ENCODE measurements at places on chromosomes 1 and 21. TPM values are rescaled to one million over a fixed set of nuclear protein-coding genes. Genes with fewer than 3 reads are reported as not detected.

The INAVA gene
- 7.4 TPM for total RNA-seq

The B3GALT5 gene
- total RNA-seq = 0.64 TPM

The CCDC27 gene
- 0.97 TPM for total RNA-seq

The SPOCD1 gene
- not detected for total RNA-seq

The CFHR2 gene
- total RNA-seq = not detected

The SAMD11 gene
- 4.5 TPM for total RNA-seq

The GFI1 gene
- 2.1 TPM for total RNA-seq

The IL20 gene
- not detected for total RNA-seq

The KCNT2 gene
- 1.2 TPM for total RNA-seq

GRCh38 chr1:230127105-230128054 is 60.3 kb downstream of the GALNT2 start:
- no peak overlapping the region for H3K27ac ChIP-seq
- no peaks in the 10 kb centered on the region for H3K27me3 ChIP-seq
- H3K4me1 ChIP-seq = peaks cover 4% of the 10 kb centered on the region

- no peak for DNase-seq
- no peaks in the 10 kb centered on the region for H3K36me3 ChIP-seq
- H3K27me3 ChIP-seq = no peaks in the 10 kb centered on the region
- H3K4me3 ChIP-seq = no peak overlapping the region
- H3K27ac ChIP-seq = no peak overlapping the region
Observed at GRCh38 chr21:20276954-20277353, 721.3 kb upstream of the NCAM2 start.

DNA sequence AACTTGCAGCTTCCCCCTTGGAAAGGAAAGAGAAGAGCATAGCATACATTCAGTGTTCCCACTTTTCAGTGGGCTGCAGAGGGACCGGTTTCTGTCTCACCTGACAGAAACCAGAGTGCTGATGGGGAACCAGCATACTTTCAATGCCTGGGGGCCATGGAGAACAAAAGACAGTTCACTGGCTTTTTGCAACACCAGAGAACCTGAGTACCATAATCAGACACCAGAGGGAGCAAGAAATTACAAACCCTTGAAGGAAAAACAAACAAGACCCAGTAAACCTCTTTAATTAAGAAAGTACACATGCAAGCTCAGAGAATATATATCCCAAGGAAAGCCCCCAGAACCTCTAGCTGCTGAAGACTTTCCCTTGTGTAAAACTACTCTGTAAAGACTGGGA is 51.1 kb downstream of the CSMD2 start:
- no peak overlapping the region for H3K27ac ChIP-seq
- DNase-seq = no peak
- H3K4me1 ChIP-seq = no peaks in the 10 kb centered on the region
- H3K4me3 ChIP-seq = no peak overlapping the region

DNA sequence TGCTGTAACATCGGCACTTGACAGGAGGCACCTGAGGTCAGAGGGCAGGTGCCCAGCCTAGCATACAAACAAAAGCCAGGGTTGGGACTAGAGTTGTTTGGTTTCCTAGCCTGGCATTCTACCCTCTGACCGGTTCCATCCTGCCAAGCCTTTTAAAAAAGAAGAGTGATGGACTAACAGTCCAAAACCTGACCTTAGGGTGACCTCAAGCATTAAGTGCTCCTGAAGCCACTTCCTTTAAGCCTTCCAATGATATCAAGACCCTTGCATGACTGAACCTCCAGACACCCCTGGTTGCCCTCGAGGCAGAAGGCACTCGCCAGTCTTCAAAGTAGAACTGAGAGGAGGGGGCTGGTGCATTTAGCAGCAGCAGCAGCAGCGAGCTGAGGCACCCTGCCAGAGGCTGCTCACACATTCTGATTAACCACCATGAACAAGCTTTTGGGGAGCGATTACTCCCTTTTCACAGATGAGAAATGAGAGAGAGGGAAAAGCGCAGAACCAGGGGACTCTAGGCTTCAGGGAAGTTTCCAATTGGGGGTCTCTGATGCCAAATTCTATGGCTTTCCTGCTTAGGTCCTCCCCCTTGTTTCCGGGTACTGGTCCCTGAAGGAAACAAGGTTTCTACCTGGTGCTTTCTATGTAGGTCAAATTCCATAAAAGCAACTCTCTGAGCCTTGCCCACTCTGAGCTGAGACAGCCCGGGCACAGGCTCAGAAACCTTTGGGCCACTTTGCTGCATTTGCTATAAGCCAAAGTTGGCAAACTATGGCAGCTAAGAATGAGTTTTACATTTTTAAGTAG is 9.2 kb downstream of the SLC2A1 start:
- H3K4me3 ChIP-seq = no peak overlapping the region

- no peak for DNase-seq
- H3K36me3 ChIP-seq = no peaks in the 10 kb centered on the region
- H3K27me3 ChIP-seq = no peaks in the 10 kb centered on the region
- H3K27ac ChIP-seq = no peak overlapping the region
Observed at GRCh38 chr21:45897191-45898027, 84.2 kb upstream of the COL6A1 start.

- H3K27ac ChIP-seq = no peak overlapping the region
- DNase-seq = no peak
- H3K4me3 ChIP-seq = no peak overlapping the region
- H3K36me3 ChIP-seq = no peaks in the 10 kb centered on the region
- no peaks in the 10 kb centered on the region for H3K27me3 ChIP-seq
- no peaks in the 10 kb centered on the region for H3K4me1 ChIP-seq
Observed at GRCh38 chr1:22319608-22320007, 132.0 kb upstream of the ZBTB40 start.

GRCh38 chr1:229430761-229431283 is 3.1 kb downstream of the ACTA1 start:
- peaks cover 41% of the 10 kb centered on the region for H3K27me3 ChIP-seq
- DNase-seq = no peak
- H3K4me3 ChIP-seq = no peak overlapping the region

- H3K27me3 ChIP-seq = peaks cover 5% of the 10 kb centered on the region
- H3K4me3 ChIP-seq = no peak overlapping the region
- no peaks in the 10 kb centered on the region for H3K36me3 ChIP-seq
Observed at GRCh38 chr1:29900712-29901111, 664.4 kb downstream of the PTPRU start.

DNA sequence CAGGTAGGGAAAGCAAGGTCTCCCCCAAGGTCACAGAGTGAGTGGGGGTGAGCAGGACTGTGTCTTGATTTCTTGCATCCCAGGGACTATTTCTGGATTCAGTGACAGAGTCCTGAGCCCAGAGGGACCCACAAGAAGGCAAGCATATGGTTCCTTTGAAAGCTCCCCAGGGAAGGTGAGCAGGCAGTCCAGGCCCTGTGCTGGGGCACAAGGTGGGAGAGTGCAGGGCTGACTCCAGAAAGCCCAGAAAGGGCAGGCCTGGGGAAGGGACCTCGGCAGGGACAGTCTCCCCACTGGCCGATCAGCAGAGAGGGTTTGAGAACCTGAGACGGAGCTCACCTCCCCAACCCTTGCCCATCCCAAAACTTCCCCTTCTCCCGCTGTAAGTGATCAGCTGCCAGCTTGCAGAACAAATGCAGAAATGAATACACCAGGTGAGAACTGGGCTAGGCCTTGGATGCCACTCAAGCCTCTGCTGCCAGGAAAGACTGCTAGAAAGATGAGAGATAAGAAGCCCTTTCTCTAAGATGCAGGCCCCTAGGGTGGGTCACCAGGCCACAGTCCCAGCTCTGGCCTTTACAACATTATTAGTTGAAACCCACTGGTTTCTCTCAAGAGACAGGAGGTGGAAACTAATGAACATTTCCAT is 121.0 kb downstream of the GLIS1 start:
- no peak overlapping the region for H3K27ac ChIP-seq
- no peaks in the 10 kb centered on the region for H3K27me3 ChIP-seq
- H3K36me3 ChIP-seq = no peaks in the 10 kb centered on the region
- H3K4me3 ChIP-seq = no peak overlapping the region

DNA sequence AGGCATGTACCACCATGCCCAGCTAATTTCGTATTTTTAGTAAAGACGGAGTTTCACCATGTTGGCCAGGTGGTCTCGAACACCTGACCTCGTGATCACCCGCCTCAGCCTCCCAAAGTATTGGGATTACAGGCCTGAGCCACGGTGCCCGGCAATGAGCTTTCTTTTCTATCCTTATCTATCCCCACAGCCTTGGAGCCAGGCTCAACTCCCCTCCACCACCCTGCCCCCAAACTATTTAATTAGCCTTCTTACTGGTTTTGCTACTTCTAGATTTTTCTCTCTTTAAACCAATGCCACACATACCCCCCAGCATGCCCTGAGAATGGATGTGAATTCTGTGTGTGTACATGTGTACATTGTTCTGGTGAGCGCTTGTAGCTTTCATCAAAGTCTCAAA is 5.7 kb upstream of the VANGL2 start:
- no peaks in the 10 kb centered on the region for H3K4me1 ChIP-seq
- no peak for DNase-seq
- no peak overlapping the region for H3K4me3 ChIP-seq
- H3K27ac ChIP-seq = no peak overlapping the region
- H3K36me3 ChIP-seq = no peaks in the 10 kb centered on the region
- H3K27me3 ChIP-seq = no peaks in the 10 kb centered on the region

DNA sequence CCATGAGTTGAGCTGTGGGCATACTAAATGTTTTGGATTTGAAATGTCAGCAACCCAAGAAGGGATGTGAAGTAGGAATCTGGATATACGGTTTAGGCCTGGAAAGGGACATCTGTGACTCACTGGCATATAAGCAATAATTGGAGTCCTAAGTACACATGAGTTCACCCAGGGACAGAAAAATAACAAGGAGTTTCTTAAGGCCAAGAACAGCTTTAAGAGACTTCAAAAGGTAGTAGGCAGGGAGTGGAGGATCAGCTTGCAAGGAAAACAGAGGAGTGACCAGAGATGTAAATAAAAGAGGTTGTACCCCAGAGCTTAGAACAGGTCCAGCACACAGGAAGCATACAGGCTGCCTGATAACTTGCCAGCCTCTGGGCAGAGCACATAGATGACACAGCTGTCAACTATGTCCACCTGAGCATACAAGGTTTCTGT is 28.1 kb downstream of the TMEM50B start:
- no peaks in the 10 kb centered on the region for H3K27me3 ChIP-seq
- H3K27ac ChIP-seq = peak overlapping the region; percentile 28
- DNase-seq = peak; percentile 56
- H3K36me3 ChIP-seq = no peaks in the 10 kb centered on the region
- H3K4me1 ChIP-seq = no peaks in the 10 kb centered on the region

DNA sequence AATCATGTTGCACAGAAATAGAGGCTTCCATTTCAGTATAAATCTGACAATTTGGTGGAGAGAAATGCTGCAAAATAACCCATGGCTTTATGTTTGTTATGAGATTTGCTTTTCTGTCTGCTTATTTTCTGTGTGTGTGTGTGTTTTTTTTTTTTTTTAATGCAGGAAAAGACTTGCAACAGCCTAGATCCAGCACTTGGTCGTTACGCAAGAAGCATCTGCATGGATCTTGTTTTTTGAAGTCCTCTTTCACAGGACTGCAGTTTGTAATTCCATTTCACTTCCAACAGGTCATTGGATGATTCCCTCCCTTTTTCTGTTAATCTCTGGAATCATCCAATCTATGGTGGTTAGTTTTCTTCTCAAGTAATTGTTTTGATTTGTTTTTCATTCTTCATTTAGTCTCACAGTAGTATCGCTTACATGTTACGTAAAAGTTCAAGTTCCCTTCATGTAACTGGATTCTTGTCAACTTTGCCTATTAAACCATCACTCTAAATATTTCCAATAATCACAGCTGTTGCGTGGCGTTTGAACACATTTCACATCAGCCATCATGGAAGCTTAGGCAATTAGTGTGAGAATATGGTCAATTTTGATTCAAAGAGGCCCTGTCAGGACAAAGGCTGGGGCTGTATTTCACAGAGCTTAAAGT is 312.9 kb downstream of the NFIA start:
- H3K4me3 ChIP-seq = no peak overlapping the region
- no peak for DNase-seq
- H3K4me1 ChIP-seq = peaks cover 7% of the 10 kb centered on the region

GRCh38 chr1:165688046-165688445 is 10.3 kb downstream of the ALDH9A1 start:
- no peak overlapping the region for H3K4me3 ChIP-seq
- DNase-seq = no peak
- H3K36me3 ChIP-seq = no peaks in the 10 kb centered on the region
- no peaks in the 10 kb centered on the region for H3K27me3 ChIP-seq
- H3K4me1 ChIP-seq = no peaks in the 10 kb centered on the region
- no peak overlapping the region for H3K27ac ChIP-seq

GRCh38 chr1:88228114-88228513 is 456.0 kb upstream of the PKN2 start:
- no peaks in the 10 kb centered on the region for H3K36me3 ChIP-seq
- no peak overlapping the region for H3K4me3 ChIP-seq
- no peak overlapping the region for H3K27ac ChIP-seq
- H3K4me1 ChIP-seq = no peaks in the 10 kb centered on the region

GRCh38 chr1:230393722-230394121 is 32.4 kb downstream of the PGBD5 start:
- no peaks in the 10 kb centered on the region for H3K36me3 ChIP-seq
- no peak overlapping the region for H3K4me3 ChIP-seq
- no peaks in the 10 kb centered on the region for H3K4me1 ChIP-seq
- no peaks in the 10 kb centered on the region for H3K27me3 ChIP-seq
- H3K27ac ChIP-seq = no peak overlapping the region

GRCh38 chr1:205518661-205519540 is 14.4 kb downstream of the CDK18 start:
- H3K4me3 ChIP-seq = no peak overlapping the region
- no peaks in the 10 kb centered on the region for H3K27me3 ChIP-seq
- H3K4me1 ChIP-seq = peaks cover 9% of the 10 kb centered on the region

DNA sequence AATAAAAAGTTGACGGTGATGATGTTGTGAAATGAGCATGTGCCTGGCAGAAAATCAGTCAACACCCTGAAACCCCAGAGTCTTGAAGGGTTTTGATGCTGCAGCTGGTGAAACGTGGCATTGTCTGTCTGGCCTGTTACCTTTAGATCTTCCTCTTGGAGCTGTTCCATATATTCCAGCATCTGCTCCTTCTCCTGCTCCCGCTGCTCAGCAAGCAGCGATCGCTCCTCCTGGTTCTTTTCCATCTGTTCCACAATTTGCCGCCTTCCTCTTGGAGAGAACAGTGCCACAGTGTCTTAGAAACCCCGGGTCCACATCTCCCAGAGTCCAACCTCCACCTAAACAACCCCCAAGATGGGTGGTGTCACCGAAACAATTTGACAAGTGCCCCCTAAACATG is 15.7 kb downstream of the CFAP45 start:
- H3K4me3 ChIP-seq = no peak overlapping the region
- no peaks in the 10 kb centered on the region for H3K27me3 ChIP-seq
- no peaks in the 10 kb centered on the region for H3K36me3 ChIP-seq
- H3K4me1 ChIP-seq = no peaks in the 10 kb centered on the region

- no peaks in the 10 kb centered on the region for H3K36me3 ChIP-seq
- no peaks in the 10 kb centered on the region for H3K27me3 ChIP-seq
- no peaks in the 10 kb centered on the region for H3K4me1 ChIP-seq
- no peak overlapping the region for H3K4me3 ChIP-seq
- no peak overlapping the region for H3K27ac ChIP-seq
- no peak for DNase-seq
Observed at GRCh38 chr1:7264101-7264500, 478.8 kb downstream of the CAMTA1 start.

DNA sequence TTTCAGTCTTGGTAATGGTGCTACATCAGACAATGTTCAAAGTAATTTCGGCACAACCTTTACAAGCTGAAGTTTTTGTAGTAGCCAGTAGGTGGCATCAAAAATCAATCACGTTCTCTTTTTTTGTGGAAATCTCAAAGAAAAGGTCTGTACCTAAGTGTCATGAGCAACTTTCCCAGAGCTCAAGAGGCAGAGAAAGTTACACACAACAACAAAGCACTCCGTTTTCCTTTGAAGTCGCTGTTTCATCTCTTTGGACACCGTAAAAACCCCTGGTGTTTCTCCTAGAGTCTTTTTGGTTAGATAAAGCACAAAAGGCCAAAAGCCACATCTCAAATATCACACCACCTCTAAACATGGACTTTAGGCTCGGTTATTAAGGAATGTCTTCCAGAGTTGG is 131.6 kb downstream of the LHX8 start:
- H3K36me3 ChIP-seq = no peaks in the 10 kb centered on the region
- DNase-seq = no peak
- no peak overlapping the region for H3K4me3 ChIP-seq
- no peaks in the 10 kb centered on the region for H3K27me3 ChIP-seq
- no peaks in the 10 kb centered on the region for H3K4me1 ChIP-seq

Data from prostate gland (tissue), 2 donors.